D341Med (cell line): ENCODE measurements at places on chromosomes 4 and X.

- no peak for DNase-seq
Observed at GRCh38 chr4:19030048-19030447, 1008.5 kb upstream of the LCORL start.

DNA sequence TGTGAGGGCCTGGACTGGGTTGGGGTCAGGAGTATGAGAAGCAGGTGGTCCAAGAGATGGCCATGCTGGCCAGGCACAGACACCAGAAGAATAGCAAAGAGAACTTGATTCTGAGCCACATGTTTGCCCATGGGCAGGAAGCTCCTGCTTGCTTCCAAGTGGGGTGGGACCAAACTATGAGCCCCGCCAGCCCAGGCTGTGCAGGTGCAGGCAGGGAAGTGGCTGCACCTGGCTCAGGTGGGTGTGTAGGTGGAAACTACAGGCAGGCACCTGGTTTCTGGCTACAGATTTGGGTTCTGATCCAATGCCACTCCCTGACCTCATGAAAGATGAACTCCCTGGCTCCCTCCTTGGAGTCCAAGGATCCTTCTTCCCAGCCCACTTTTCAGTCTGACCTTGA, 207.9 kb upstream of the KLF3 start:
- DNase-seq: no peak

- no peak for DNase-seq
Observed at GRCh38 chrX:19548279-19548678, 33.0 kb upstream of the MAP3K15 start.

DNA sequence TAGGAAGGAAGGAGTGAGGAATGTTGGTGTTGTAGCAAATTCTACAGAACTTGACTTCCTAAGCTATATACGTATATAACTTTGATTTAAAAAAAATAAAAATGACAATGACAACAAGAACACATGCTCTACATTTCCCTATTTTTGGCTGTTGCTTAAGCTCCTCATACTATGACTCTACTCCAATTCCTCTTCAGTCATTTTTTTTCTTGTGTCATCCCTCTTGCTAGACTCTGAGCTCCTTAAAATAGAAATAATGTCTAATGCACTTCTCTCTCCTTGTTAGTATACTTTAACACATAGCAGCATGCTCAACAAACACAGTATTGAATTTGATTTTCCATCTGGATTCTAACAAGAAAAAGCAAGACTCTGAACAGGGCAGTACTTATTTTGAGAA, 144.0 kb downstream of the HDX start:
- no peak for DNase-seq

DNA sequence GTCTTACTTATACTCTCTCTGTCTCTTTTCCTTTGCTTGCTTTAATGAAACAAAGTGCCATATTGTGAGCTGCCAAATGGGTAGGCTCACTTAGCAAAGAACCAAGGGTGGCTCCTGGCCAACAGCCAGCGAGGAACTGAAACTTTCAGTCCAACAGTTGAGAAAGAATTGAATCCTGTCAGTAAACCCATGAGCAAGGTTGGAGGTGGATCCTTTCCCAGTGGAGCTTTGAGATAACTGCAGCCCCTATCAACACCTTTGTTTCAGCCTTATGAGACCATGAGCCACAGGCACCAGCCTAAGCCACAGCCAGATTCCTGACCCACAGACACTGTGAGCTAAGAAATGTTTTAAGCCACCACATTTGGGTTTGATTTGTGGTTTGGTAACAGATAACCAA, 362.2 kb downstream of the PDGFC start:
- DNase-seq: no peak

- peak; percentile 61 for DNase-seq
Observed at GRCh38 chr4:24471486-24472160, 112.7 kb downstream of the DHX15 start.

DNA sequence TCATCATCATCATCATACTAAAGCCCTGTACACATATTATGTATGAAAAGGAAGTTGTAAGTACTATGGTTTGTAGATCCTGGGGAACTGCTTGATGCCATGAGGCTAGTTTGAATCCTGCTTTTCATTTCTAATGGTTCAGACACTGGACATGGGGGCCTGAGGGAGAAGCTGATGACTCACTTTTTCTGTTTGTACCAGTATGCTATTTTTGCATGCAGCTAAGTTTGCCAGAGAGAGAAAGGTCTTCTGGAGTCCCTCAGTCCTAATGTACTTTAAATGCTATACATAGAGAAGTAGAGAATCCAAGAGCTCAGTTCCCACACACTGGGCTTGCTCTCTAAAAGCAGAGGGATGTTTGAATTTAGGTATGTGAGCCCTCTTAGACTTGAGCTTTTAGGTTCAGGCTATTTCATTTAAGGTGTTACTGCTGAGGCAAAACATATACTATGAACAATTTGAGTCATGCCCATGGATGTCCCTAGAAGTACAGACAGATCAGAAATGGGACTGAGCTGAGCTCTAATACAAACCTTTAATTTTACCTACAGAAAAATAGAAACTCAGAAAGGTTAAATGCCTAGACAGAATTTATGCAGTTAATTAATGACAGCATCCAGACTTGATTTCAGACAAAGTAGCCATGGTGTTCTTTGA, 17.6 kb upstream of the HS3ST1 start:
- no peak for DNase-seq

- no peak for DNase-seq
Observed at GRCh38 chrX:48496660-48497059, 12.1 kb upstream of the PORCN start.

GRCh38 chr4:93865650-93866049, 37.1 kb downstream of the ATOH1 start:
- no peak for DNase-seq

GRCh38 chrX:2552621-2553201, 51.9 kb upstream of the DHRSX start:
- no peak for DNase-seq

- no peak for DNase-seq
Observed at GRCh38 chr4:16775411-16776154, 122.9 kb downstream of the LDB2 start.

DNA sequence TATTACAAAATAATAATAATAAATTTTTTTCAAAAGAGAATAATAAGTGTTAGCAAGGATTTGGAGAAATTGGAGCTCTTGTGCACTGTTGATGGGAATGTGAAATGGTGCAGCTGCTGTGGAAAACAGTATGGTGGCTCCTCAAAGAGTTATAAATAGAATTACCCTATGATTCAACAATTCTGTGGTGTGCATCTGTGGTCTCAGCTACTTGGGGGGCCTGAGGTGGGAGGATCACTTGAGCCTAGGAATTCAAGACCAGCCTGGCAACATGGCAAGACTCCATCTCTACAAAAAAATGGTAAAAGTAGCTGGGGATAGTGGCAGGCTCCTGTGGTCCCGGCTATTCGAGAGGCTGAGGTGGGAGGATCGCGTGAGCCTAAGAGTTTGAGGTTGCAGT, 19.6 kb downstream of the MND1 start:
- no peak for DNase-seq

DNA sequence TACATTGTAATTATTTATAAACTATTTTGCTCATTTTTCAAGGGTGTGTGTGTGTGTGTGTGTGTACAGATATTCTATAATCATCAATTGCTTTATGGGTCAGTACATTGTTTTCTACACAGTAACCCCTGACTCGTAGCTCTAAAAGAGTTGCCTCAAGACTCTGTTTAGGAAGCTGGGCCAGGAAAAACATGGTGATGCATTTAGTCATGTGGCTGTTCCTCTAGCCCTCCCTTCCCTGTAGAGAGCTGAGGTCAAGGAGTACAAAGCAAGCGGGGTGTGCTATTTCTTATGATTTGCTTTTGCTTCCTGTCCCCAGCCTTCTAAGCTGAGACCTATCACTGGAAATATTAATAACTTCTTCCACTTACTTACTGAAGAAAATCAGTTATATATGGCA, 34.8 kb upstream of the SPANXD start:
- no peak for DNase-seq

- DNase-seq: peak; percentile 53
Observed at GRCh38 chrX:43958529-43958928, 14.7 kb downstream of the NDP start.

GRCh38 chr4:76585272-76585671, 150.2 kb downstream of the SHROOM3 start:
- DNase-seq: no peak

DNA sequence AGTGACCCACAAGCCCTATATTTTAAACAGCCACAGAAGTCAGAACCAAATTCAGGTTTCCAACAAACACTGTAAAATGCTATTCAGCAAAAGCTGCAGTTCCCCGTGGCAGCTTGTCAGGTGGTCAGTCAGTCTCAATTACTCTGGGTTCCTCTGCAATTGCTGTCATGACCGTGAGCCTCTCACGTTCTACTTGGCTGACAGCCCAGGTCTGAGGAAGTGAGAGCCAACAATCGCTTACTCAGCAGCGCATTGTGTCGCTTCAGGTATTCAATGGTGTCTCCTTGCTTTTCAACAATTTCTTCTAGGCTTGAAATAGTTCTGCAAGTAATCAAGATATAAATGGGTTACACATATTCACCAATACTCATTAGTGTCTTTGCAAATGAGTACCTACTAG, 25.8 kb downstream of the TRIM75 start:
- no peak for DNase-seq

- DNase-seq: peak; percentile 62
Observed at GRCh38 chr4:6474053-6474568, 1.7 kb upstream of the PPP2R2C start.

- no peak for DNase-seq
Observed at GRCh38 chr4:101835121-101835904, 44.8 kb downstream of the BANK1 start.

- DNase-seq: no peak
Observed at GRCh38 chr4:80071604-80072227, 1.3 kb downstream of the ANTXR2 start.

- no peak for DNase-seq
Observed at GRCh38 chr4:182924497-182924896, 7.3 kb upstream of the DCTD start.

DNA sequence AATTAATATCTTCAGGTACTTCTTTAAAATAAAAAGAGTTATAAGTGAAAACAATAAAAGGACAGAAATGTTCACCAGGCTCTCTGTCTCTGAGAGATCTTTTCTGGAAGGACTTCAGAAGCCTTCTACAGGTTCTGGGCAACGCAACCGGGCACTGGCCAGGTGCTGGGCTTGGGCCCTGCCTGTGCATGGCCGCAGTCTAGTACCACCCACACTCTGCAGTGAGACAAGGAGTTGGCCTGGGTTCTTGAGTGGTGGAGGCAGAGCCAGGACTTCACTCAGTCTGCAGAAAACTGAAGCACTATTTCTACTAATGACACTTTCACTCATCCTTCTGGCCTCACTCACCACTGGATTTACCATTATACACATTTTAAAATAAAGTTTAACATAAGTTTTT, 21.8 kb downstream of the TAPT1 start:
- DNase-seq: no peak
